ENCODE measurements at places on chromosomes 5 and 9.

- no peak for DNase-seq
Observed at GRCh38 chr5:57780306-57780960, 297.8 kb upstream of the ACTBL2 start.

GRCh38 chr5:109876941-109877669 lies 187.4 kb downstream of the MAN2A1 start:
- no peak for DNase-seq

DNA sequence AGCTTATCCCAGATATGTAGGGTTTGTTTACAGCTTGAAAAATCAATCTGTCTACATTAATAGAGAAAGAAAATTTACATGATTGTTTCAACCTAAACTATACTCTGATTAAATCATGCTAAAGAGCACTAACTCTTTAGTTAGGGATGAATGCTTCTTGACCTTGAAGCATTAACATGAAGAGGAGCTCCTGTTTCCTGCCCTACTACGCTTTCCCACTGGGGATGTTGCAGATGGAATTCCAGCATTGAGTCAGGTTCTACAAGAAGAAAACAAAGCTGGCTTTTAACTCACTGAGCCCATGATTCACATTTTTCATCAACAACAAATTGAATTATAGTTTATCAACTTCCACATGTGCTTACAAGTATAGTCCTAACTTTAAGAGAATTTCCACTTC lies 471.3 kb downstream of the TMEM232 start:
- no peak for DNase-seq

DNA sequence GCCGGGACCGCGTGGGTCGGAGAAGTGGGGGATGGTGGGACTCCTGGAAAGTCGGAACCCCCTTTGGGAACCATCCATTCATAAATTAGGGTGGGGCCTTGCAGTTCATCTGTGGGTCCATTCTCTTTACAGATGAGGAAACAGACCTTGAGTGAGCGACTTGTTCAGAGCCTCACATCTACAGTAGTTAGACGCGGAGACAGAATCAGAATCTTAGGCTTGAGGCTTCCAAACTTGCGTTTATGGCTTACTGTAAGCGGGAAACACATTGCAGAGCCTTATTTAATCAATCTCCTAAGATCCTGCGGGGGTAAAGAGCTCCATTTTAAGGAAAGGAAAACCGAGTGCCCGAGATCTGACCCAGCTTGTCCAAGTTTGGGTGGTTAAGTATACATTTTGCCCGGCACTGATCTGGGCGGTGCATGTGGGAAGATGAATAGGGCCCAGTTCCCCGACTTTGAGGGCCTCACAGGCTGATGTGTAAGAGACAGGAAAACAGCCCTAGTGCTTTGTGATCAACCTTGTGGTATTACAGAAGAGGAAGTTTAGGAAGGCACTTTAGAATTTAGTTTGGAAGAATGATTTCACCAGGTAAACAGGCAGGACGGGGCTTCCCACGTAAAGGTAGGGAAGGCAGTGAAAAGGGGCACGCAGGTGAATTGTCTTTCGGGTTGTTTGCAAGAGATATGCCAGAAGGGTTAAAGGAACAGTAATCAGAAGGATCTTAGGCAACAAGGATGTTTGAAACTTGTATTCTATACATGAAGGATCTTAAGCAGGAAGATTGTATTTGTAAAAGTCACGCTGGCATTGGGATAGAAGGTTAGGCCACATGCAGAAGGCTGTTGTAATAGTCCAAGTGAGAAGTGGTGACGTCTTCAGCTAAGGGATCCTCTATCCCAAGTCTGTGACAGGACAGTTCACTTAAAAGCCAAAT lies 744 bp downstream of the TARS1 start:
- DNase-seq = peak; percentile 80

DNA sequence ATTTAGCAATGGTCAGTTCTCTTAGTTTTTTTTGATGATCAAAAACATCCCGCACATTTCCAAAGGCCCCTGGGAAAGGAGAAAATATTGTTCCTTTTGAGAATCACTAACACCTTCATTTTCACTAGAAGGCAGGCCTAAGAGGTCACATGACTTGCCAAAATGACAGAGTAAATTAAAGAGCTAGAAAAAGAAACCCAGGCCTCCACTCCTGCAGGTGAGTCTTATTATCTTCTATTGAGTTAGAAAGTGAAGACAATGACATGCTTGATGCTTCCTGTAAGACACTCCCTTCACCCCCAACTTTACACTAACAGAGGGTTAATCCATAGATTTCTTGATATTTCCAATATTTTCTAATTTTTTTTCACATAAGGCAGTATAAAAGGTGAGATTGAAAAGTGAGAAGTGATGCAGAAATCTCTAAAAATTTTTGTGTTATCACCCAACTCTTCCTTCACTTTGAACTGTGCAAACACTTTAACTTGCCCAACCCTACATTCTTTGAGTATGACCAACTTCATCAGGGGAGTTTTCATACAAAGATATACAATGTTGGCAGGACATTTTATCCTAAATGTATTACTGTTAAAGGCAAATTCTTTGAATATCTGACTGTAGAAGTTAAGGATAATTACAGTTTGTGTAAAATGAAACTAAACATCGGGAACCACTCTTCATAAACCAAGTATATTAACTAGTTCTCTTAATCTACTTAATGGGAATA lies 57.1 kb downstream of the SUB1 start:
- no peak for DNase-seq

GRCh38 chr5:66645039-66645438 lies 48.8 kb downstream of the MAST4 start:
- no peak for DNase-seq

GRCh38 chr5:77210964-77211690 lies 647 bp downstream of the PDE8B start:
- DNase-seq = peak; percentile 17

- DNase-seq = peak; percentile 60
Observed at GRCh38 chr5:41270423-41271251, 57.3 kb upstream of the C6 start.

GRCh38 chr9:92188969-92189781 lies 74.0 kb upstream of the SPTLC1 start:
- DNase-seq = no peak

DNA sequence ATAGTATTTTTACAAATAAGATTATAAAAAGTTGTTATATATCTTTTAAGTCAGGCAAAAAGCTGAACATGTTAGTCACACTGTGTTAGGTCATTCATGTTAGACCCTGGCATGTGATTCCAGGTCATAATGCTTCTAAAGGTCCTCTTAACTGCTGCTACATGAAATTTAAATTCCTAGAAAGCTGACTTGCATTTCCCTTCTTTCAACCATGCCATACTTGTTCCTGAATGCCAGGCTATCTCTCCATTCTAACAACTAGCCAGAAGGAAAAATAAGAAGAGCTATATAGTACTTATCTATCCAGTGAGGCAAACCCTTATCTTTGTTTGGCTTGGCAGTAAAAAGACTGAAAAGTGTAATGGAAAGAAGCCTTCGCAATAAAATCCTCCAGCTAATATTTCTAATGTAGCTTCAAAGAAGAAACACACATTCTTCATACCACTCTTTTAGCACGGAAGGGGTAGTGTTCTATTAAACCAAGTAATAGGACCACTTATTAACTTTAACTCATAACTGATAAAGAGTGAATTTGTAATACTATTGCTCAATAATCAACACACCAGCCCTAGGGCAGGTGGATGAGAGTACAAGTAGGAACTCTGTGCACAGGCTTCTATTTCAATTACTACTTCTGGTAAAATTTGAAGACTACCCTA lies 310.2 kb downstream of the PDE4D start:
- no peak for DNase-seq

DNA sequence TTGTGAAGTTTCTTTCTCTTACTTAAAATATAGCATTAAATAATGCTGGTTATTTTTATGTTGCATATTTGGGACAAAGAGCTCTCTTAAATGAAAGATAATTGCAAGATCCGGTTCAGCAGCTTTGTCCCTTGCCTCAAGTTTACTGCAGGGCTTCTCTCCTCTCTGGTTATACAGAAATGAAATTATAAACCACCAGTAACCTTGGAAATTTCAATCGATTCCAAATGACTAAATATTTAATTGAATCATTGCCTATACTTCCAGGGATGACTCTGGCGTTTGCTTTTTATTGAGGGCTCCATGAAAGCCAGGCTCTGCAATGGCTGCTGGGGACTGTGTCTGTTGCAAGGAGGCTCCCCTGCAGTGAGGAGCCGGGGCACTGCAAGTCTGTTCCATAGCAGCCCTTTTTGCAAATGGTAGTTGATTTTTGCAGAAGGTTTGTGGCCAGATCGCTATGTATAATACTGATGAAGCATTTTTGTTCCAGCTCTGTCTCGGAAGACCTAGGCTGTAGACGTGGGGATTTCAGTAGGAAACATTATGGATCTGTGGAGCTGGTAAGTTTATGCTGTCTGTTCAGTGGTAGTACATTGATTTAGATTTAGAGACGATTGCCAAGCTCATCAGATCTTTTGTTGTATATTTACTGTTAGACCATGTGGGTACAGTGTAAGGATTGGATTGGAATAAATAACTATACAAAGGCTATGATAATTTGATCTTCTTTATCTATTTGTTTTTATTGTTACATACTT lies at the start of gene GARNL3:
GARNL3 (plus strand) TSS at position 313 of the 758 bp plus-strand sequence; CDS start at position 417, 104 bp downstream.
- DNase-seq = peak; percentile 59

GRCh38 chr5:159133041-159133741 lies 33.5 kb upstream of the EBF1 start:
- DNase-seq = peak; percentile 14

DNA sequence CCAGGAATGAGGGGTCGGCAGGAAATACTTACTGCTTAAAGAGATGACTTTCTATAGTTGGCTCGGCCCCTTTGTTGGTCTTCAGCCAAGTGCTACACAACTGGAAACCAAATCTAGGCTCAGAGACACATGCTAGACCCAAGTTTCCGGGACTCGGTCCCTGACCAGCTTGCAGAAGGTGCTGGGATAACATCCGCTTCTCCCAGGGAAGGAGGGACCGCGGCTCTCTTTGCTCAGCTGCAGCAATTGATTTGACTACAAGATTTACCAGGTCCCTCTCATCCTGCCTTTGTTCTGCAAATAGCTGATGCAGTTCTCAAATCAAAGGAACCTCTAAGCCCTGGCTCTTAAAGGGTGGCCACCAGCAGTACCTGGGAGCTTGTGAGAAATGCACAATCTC lies 314.7 kb downstream of the MLLT3 start:
- no peak for DNase-seq

DNA sequence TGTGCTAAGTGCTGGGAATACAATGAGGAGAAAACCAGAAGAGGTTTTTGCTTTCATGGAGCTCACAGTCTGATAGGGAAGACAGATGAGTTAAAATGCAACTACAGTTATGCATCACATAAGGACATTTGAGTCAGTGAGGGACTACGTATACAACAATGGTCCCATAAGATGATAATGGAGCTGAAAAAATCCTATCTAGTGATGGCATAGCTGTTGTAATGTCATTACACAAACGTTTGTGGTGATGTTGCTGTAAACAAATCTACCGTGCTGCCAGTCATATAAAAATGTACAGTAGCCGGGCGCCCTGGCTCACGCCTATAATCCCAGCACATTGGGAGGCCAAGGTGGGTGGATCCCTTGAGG lies 110.1 kb upstream of the RAD23B start:
- DNase-seq = no peak

DNA sequence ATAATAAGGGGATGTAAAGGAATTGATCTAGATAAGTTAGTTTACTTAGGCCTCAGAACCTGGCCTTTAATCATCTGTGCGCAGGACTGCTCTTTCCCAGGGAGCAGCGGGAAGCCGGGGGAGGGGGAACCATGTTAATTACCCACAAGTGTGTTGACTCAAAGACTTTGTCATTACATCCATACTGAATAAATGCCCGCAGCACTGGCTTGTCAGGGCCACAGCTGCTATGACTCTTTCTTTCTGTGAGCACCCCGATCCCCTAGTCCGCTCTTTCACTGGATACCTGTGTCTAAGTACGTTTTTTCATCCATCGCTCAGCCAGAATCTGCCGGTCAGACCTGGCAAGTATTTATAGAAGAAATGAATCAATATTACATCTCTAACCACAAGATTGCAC lies 249.3 kb upstream of the DMRT1 start:
- no peak for DNase-seq

- no peak for DNase-seq
Observed at GRCh38 chr5:68110264-68110663, 105.3 kb upstream of the PIK3R1 start.

DNA sequence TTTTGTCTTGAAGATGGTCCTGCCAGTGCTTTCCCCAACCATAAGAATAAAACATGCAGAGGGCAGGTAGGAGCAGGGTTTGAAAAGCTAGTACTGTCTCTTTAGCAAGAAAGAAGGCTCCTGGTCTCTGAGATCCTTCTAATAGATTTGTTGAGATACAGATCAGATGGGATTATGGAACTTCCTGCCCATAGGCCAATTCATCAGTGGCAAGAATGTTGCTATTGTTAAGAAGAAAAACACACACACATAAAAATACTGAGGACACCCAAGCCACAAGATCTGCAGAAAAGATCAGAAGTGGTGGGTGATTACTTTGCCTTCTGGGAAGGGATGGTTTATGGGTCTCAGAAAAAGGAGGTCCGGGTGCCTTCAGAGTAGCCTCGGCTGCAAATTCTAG lies 59.8 kb downstream of the TNC start:
- no peak for DNase-seq

DNA sequence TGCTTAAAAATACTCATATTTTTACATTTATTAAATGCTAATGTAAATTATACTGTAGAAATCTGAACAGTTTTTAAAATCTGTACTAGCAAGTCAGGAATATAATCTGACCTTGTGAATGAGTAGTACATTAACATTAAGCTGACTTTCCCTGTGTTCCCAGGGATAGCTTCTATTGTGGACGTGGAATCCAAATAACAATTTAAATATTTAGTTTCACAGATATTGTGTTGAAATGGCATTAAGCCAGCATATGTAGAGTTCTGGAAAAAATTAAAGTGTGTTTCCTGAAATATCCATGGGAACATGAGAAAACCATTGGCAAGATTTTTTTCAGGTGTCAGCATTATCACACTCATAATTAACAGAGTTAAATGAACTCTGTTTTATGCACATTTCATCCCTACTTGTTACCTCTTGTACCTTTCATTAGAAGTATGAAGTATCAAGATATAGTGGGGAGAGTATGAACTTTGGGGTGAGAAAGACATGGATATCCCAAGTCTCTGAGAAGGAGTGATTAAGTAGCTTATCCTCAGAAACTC lies 5.7 kb downstream of the RABGAP1 start:
- no peak for DNase-seq

GRCh38 chr5:1134478-1134877 lies 22.6 kb upstream of the SLC12A7 start:
- no peak for DNase-seq
